ENCODE measurements at places on chromosomes 2 and 18.

GRCh38 chr18:21914739-21915319 lies 174.2 kb downstream of the MIB1 start:
- DNase-seq, result no peak

DNA sequence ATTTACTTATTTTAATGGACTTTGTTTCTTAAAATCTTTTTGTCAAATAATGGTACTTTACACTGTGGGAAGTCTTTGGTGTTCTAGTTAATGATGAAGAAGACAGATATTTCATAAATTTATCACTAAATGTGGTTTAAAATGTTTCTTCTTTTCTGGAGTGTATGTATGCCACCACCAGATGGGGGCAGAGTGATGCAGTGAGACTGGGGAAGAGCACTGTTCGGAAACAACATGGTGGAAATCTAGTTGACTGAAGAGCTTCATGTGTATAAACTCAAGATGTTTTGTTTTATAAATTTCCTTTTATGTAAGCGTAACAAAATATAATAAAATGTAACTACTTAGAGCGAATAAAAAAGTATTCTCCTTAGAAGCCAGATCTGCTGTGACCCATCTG lies 195.1 kb downstream of the KCNE4 start:
- no peak for DNase-seq

GRCh38 chr2:17592731-17593409 lies 52.4 kb downstream of the VSNL1 start:
- no peak for DNase-seq

DNA sequence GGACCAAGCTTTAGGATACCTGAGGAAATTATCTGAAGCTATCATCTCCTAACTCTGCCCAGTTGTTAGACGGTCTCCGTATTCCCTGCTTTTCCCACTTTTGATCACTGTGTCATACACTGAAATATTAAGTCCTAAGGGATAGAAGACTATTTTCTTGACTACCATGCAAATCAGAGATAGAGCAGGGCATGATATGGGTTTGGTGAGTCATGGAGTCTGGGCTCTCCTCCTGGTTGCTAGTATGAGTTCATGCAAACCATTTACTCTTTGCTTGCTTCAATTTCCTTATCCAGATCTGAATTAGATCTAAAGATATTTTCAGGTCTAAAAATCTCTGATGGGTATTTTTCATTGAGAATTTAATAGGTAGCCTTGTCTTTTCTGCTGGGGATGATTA lies 55.0 kb downstream of the EHBP1 start:
- DNase-seq, result no peak

GRCh38 chr2:45329045-45329677 lies 281.9 kb downstream of the SRBD1 start:
- DNase-seq, result no peak

- DNase-seq, result no peak
Measured at GRCh38 chr2:134338208-134338607, 84.3 kb downstream of the MGAT5 start.

- DNase-seq, result no peak
Measured at GRCh38 chr2:207046724-207047123, 107.4 kb downstream of the CPO start.

DNA sequence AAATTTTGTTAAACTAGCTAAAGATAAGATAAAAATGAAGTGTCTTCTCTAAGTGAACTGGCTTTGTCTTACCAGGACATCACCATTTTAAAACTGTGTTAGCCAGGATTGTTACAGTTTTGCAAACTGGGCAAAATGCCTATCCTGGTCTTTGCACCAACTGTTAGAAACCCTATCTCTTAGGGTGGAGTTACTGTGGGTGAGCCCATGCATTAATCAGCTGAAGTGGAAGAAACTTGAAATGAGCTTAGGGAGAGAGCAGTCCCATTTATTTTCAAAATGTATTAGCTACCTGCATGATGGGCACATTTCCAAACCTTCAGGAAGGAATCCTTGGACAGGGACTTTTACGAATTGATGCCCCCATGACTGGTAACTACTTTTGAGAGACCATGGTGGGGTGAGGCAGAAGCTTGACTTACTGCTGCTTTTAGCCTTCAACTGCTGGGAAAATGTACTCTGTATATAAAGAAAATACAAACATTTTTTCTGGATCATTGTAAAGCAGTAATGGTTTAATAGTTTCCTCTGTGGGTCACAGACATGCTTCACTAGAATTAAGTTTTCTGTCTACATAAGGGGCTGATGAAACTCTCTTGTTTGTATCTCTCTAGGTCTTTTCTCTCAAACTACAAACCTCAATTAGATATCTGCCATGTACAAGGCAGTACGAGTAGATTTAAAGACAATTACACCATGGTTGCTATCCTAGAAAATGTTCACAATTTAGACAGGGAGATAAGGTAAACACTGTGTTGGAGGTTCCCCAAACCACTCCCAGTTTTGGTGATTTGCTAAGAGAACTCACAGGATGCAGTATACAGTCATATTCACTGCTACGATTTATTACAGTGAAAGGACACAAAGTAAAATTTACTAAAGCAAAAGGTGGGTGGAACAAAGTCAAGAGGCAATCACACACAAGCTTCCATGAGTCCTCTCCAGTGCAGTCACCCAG lies 321.4 kb upstream of the MMADHC start:
- no peak for DNase-seq

- no peak for DNase-seq
Measured at GRCh38 chr2:138707392-138708074, 72.7 kb downstream of the NXPH2 start.

GRCh38 chr2:202278036-202278760 lies 12.6 kb downstream of the NOP58 start:
- no peak for DNase-seq

GRCh38 chr2:231104115-231104713 lies 20.6 kb downstream of the HTR2B start:
- DNase-seq, result peak; percentile 35

GRCh38 chr2:206993964-206994363 lies 54.6 kb downstream of the CPO start:
- no peak for DNase-seq

- no peak for DNase-seq
Measured at GRCh38 chr2:239978411-239978810, 46.7 kb downstream of the NDUFA10 start.

GRCh38 chr18:66722671-66723070 lies 118.8 kb upstream of the CDH19 start:
- DNase-seq, result no peak

- DNase-seq, result no peak
Measured at GRCh38 chr2:172927641-172928357, 147.8 kb upstream of the MAP3K20 start.

GRCh38 chr2:149017116-149017985 lies 21.1 kb upstream of the LYPD6B start:
- peak; percentile 66 for DNase-seq

- peak; percentile 11 for DNase-seq
Measured at GRCh38 chr2:241011296-241011600, 12.8 kb downstream of the SNED1 start.

DNA sequence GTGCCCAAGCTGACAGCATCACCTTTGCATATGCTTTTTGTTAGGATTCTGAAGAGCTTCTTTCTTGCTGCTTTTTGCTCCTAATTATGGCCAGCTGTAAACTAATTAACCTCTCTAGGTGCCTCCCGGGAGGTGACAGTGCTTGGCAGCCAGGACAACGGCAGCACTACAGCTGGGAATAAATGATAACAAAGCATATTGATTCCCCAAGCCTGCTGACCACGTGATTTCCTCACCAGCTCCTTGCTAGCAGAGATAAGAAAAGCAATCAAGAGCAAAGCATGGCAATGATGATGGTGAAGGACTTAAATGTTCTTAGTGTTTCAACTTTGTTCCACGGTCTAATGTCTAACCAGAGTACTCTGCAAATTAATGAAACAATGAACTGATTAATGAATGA lies 1074.4 kb upstream of the GYPC start:
- no peak for DNase-seq

- DNase-seq, result peak; percentile 19
Measured at GRCh38 chr2:128312411-128312810, 6.3 kb downstream of the HS6ST1 start.
